Vagina (tissue), 2 donors: ENCODE measurements at places on chromosomes 1 and 21.

GRCh38 chr1:8412183-8412831 lies 94.4 kb downstream of the SLC45A1 start:
- no peak for DNase-seq

GRCh38 chr1:31423418-31423947 lies 10.5 kb downstream of the SERINC2 start:
- DNase-seq = no peak

GRCh38 chr1:115648717-115649691 lies 7.2 kb downstream of the VANGL1 start:
- no peak for DNase-seq

DNA sequence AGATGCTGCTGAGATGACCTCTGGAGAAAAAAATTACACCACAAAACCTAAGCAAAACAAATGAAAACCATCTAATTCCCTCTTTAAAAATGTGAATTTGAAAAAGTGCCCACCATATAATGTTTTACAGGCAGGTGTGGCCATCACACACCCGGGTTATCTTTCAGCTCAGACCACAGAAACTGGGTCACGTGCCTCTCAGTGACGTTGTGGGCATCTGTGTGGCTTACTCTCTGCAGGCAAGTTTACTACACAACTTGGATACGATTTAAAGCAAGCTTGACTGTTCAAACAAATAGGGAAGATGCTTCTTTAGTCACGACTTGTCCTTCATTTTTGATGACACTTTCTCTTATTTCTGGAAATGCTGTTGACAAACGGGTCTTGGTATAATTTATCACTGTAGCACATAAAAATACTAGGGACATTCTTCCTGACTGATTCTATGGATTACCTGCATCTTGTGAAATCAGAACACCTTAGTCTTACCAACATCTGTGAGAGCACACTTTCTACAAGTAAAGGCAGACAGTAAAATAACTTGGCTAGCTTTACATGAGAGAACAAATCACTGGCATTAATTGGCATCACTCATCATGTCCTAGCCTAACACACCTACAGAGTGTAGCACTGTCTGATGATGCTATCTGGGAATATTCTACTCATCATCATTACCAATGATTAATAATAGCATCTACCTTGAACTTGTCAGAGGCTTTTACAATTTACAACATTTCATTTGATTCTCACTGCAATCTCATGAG lies 89.3 kb upstream of the EDEM3 start:
- no peak for DNase-seq
